ENCODE measurements at places on chromosomes 5 and 9.

GRCh38 chr9:75833778-75834177 lies 56.7 kb upstream of the PCSK5 start:
- no peak for DNase-seq

GRCh38 chr5:152125661-152126205 lies 201.1 kb upstream of the GLRA1 start:
- DNase-seq, result no peak

DNA sequence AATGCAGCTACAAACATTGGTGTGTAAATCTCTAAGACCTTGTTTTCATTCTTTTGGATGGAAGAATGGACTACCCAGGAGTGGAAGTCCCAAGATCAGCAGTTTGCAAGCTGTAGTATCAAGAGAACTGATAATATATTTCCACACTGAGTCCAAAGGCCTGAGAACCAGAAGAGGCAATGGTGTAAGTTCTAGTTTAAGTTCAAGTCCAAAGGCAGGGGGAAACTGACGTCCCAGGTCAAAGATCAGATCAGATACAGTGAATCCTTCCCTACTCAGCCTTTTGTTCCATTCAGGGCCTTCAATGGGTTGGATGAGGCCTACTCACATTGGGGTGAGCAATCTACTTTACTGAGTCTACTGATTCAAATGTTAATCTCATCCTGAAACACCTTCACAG lies 80.3 kb upstream of the ERBIN start:
- DNase-seq, result no peak

- DNase-seq, result no peak
Measured at GRCh38 chr5:115393239-115393638, 96.8 kb upstream of the CCDC112 start.

DNA sequence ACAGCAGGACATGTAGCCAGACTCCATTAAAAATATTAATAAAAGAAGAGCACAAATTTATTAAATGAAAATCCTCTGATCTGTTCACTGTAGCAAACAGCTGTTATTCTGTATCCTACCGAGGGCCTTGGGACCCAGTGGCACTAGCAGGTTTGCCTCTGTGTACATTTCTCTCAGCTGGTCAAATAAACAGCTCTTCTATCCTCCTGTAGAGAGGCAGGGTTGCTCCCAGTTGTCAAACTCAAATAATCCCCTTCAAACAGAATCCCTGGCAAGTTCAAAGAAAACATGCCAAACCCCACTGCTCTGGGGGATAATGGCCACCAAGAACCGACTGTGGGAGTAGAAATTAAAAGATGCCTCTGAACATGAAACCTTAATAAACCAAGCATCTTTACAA lies 1262.0 kb upstream of the DMAC1 start:
- DNase-seq, result no peak
